ENCODE measurements at places on chromosomes 13 and 19.
A peak's percentile ranks its signal among the peaks of the same experiment; 100 is the strongest.

GRCh38 chr19:49570997-49571676, 9.2 kb downstream of the NOSIP start:
- no peak for DNase-seq

GRCh38 chr13:87344176-87344575, 327.0 kb upstream of the SLITRK5 start:
- no peak for DNase-seq

DNA sequence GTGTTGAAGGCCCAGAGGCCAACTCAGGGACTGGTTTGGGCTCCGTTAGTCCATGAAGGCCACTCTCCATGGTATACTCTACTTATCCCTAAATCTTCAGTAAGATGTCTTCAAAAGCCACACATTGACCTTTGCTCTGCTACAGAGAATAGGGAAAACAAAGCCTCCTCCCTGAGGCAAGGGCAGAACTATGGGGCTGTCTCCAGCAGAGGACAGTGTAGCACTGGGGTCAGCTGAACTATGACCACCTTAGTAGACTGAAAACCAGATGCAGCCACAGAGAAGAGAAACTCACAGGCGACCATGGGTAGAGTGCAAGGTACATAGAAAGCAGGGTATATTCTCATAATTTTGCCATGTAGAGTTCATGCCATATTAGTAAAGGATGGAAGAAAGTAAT, 587.4 kb downstream of the LMO7 start:
- peak; percentile 21 for DNase-seq

DNA sequence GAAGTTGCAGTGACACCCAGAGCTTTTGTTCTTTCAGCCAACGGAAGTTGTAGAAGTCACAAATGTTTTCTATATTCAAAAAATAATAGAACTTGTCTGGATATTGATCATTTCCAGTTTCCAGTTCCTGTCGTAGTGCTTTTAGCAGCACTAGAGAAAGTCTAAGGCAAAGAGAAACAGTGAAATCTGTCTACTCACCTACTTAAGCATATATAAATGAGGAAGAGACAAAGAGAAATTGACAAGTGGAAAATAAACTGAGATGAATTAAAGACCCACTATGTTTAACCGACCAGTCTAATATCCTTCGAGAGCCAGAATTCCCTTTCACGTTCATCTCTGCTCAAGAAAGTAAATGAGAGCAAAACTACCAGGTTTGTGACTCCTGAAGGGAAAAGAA, 36.7 kb downstream of the DACH1 start:
- DNase-seq = no peak

DNA sequence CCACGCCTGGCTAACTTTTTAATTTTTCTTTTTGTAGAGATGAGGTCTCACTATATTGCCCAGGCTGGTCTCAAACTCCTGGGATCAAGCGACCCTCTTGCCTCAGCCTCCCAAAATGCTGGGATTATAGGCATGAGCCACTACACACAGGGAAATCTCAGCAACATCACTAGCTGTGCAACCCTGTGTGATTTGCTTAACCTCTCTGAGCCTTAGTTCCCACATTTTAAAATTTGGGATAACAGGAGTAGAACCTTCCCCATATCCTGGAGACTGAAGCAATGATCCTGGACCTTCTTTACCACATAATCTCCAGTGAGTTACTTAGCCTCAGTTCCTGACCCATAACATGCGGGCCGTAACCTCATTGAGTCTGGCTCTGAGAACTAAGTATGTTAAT, 139.1 kb downstream of the IER2 start:
- DNase-seq = no peak

- no peak for DNase-seq
Observed at GRCh38 chr19:29400917-29401711, 124.7 kb upstream of the VSTM2B start.

- no peak for DNase-seq
Observed at GRCh38 chr19:45124021-45124420, 31.0 kb downstream of the PPP1R37 start.

- no peak for DNase-seq
Observed at GRCh38 chr19:33676999-33677665, 55.4 kb downstream of the CHST8 start.

DNA sequence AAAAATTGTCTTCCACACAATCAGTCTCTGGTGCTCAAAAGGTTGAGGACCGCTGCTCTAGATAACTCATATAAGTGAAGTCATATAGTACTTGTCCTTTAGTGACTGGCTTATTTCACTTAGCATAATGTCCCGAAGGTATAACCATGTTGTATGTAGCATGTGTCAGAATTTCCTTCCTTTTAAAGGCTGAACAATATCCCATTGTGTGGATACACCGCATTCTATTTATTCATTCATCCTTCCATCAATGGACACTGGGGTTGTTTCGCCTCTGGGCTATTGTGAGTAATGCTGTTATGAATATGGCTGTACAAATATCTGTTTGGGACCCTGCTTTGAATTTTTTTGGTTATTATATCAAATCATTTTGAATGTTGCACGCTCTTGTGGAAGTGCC, 4.6 kb upstream of the LYPD5 start:
- no peak for DNase-seq

GRCh38 chr19:18418483-18419194, 559 bp upstream of the SSBP4 start:
- no peak for DNase-seq

DNA sequence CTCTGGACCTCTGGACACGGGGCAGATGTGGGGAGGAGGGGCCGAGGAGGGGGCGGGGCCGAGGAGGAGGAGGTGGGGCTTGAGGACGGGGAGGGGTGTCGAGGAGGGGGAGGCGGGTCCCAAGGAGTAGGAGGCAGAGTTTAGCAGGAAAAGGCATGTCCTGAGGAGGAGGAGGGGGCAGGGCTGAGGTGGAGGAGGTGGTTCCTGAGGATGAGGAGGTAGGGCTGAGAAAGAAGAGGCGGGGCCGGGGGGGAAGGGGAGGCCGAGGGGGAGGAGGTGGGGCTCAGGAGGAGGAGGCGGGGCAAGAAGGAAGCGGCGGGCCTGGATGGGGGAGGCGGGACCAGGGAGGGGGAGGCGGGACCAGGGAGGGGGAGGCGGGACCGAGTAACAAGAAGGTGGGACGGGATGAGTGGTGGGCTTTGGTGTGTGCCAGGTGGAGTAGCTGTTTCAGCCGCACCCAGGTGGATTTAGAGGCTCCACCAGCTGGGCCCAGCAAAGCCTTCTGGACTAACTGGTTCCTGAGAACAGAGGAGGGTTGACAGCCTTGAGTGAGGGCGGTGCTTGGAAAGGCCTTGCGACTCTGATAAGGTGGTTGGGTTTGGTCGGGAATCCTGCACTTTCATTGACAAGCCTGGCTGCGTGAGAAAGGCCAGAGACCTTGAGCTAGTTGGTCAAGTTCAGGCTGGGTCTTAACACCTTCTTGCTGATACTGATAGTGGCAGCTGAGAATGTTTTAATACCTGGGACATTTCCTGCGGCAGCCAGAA, 7.7 kb downstream of the TECR start:
- peak; percentile 96 for DNase-seq

DNA sequence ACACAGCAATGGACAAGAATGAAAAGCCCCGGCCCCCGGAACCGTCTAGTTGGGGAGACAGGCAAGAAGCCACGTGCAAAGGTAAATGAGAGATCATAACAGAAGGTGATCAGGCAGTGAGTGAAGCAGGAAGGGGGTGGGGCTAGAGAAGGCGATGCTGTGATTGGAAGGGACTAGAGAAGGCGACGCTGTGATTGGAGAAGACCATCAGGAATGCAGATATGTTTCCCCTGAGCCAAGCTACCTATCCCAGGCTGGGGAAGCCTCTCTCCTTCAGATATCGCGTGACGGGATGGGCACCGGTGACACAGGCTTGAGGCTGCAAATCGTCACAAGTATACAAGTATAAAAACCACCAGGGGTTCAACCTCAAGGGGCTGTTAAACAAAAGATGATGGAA, 21.8 kb downstream of the DCAF15 start:
- DNase-seq = peak; percentile 84

- DNase-seq = no peak
Observed at GRCh38 chr13:73782450-73783449, 351.5 kb downstream of the KLF12 start.

GRCh38 chr13:33340631-33341030, 55.1 kb upstream of the STARD13 start:
- no peak for DNase-seq

- DNase-seq = no peak
Observed at GRCh38 chr13:23909606-23910005, 12.3 kb upstream of the C1QTNF9B start.

- no peak for DNase-seq
Observed at GRCh38 chr13:42396501-42396900, 124.5 kb downstream of the AKAP11 start.

DNA sequence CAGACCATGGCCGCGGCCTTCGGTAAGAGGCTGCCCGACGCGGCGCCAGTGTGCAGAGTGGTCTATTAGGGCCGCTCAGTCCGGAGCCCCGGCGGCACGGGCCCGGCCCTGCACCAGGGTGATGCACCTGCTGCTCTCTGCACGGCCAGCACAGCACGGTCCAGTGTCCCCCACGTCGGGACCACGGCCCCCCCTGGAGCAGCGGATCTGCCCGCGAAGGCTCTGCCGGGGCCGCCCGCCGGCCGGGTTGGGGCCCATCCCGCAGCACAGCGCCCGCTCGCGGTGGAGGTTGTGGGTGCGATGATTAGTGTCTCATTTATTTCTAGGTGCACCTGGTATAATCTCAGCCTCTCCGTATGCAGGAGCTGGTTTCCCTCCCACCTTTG, 7.9 kb downstream of the PTBP1 start:
- DNase-seq = no peak

GRCh38 chr19:34225659-34226015, 28.7 kb upstream of the GARRE1 start:
- no peak for DNase-seq

DNA sequence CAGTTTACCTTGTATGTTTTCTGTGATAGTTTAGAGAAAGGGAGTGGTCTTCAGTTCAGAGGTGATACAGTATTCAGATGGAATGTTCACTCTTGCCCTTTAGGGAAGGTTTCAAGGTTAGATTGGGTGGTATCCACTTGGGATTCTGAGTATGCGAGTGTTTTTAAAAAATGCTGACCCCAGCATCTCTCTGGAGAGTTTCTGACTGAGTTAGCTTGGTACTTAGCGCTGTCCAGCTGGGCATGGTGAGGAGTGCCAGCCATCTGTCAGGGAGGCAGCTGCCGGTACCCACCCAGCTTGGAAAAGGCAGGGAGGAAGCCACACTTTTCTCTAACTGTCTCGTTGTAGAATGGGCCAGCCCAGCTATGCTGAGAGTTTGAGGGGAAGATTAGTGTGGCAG, 63.3 kb downstream of the ARHGEF7 start:
- no peak for DNase-seq

GRCh38 chr19:313988-314815, 23.0 kb upstream of the PLPP2 start:
- DNase-seq = no peak

- DNase-seq = peak; percentile 81
Observed at GRCh38 chr13:62626771-62627170, 1211.1 kb upstream of the PCDH20 start.

- no peak for DNase-seq
Observed at GRCh38 chr19:37692956-37693620, 26.5 kb downstream of the ZNF607 start.

- no peak for DNase-seq
Observed at GRCh38 chr13:79691826-79692225, 210.9 kb downstream of the NDFIP2 start.

- DNase-seq = peak; percentile 91
Observed at GRCh38 chr19:47013041-47013517, 6.6 kb upstream of the NPAS1 start.

DNA sequence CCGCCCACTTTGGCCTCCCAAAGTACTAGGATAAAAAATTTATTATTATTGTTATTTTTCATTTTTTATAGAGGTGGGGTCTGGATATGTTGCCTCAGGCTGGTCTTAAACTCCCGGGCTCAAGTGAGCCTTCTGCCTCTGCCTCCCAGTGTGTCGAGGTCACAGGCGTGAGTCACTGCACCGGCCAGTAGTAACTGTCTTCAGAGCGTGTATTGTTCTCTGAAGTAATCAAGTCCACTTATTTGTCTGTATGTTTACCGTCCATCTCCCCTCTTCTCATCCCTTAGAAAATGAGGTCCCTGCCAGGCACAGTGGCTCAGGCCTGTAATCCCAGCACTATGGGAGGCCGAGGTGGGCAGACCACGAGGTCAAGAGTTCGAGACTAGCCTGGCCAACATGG, 18.2 kb upstream of the SULT2B1 start:
- no peak for DNase-seq

DNA sequence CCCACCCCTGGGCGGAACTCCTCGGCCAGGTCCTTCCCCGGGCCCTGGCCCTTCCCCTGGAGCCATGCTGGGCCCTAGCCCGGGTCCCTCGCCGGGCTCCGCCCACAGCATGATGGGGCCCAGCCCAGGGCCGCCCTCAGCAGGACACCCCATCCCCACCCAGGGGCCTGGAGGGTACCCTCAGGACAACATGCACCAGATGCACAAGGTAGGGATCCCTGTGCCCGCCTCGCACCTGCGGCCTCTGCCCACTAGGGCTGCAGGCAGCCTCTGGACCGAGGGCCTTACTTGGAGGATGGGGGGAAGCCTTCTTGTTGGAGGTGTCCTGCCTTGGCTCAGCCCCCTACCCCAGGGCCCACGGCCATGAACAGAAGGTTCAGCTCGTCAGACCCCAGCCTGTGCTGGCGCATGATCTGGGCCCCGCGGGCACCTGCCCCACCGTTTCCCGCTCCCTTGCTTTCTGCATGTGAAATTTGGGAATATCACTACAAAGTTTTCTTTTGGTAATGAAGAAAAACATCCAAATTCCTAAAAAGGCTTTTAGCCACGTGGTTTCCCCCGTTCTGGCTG, 23.4 kb downstream of the SMARCA4 start:
- peak; percentile 24 for DNase-seq

DNA sequence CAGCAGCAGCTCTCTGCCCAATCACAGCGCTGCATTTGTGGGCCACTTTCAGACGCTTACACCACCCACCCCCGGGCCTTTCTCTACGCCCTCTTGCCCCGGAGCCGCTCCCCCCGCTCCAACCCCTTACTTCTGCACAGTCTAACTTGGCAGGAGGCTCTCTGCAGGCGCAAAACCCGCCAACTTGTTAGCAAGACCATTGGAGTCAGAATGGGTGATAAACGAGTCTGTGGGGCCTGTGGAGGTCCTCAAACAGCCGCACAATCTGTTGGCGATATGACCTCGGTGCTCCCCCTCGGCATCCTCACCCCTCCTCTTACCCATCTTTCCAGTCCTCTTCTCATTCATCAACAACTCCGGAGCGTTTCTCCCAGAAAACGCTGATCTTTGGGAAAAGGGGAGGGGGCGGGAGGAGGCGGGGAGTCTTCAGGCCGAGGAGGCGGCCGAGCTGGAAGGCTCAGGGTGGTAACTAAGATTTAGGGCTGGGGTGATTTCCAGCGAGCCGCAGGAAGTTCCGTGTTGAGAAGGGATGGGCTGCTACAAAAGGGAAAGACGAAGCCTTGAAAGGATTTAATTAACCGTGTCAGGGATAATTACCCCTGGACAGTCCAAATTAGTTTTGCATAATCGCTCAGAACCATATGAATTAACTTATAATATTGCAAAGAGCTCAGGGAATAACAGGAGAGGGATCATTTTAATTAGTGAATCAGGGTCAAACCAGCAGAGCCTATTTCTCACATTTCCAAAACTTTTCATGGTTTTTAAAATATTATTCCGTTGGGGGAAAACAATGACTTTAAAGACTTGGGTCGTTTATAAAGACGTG, 4.1 kb downstream of the SOX21 start:
- peak; percentile 59 for DNase-seq

GRCh38 chr19:1997353-1998233, 17.9 kb downstream of the BTBD2 start:
- no peak for DNase-seq

GRCh38 chr13:44147233-44147632, 226.4 kb upstream of the SERP2 start:
- no peak for DNase-seq

GRCh38 chr19:10927730-10928562, 493 bp downstream of the YIPF2 start:
- no peak for DNase-seq

GRCh38 chr19:53644061-53644816, 12.4 kb downstream of the DPRX start:
- DNase-seq = peak; percentile 48
